ENCODE measurements at places on chromosomes 12 and 14.

DNA sequence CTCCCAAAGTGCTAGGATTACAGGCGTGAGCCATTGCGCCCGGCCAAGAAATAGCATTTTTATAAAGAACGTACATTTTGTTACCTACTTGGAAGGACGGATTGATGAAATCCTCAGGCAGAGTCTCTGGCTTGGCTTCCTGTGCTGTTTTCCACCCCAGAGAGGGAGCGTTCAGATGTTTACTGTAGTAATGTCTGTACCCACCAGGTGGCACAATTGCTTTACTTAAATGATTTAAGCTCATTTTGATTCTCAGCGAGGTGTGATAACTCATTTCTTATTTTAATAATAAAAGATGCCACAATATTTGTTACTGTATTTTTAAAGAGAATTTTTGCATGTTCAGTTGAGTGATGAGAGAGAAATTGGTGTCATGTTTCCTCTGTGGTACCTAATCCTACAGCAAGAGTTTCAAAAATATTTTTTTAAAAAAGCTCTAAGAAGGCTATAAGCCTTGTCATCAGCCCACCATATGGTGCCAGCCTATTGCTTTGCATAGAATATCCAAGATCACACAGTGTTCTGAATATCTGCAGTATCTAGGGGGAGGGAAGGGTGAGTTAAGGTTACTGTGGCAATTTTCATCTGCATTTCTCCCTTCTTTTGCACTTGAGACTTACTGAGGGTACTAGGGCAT is 82.6 kb upstream of the TRAF3 start:
- peak; percentile 6 for DNase-seq

- no peak for DNase-seq
Observed at GRCh38 chr14:65318636-65319506, 93.7 kb upstream of the FUT8 start.

GRCh38 chr14:54680651-54681050 is 113.7 kb downstream of the SAMD4A start:
- no peak for DNase-seq

GRCh38 chr14:70123796-70124195 is 65.0 kb downstream of the SLC8A3 start:
- DNase-seq = no peak

GRCh38 chr14:74804219-74804825 is 41.2 kb downstream of the YLPM1 start:
- DNase-seq = no peak

DNA sequence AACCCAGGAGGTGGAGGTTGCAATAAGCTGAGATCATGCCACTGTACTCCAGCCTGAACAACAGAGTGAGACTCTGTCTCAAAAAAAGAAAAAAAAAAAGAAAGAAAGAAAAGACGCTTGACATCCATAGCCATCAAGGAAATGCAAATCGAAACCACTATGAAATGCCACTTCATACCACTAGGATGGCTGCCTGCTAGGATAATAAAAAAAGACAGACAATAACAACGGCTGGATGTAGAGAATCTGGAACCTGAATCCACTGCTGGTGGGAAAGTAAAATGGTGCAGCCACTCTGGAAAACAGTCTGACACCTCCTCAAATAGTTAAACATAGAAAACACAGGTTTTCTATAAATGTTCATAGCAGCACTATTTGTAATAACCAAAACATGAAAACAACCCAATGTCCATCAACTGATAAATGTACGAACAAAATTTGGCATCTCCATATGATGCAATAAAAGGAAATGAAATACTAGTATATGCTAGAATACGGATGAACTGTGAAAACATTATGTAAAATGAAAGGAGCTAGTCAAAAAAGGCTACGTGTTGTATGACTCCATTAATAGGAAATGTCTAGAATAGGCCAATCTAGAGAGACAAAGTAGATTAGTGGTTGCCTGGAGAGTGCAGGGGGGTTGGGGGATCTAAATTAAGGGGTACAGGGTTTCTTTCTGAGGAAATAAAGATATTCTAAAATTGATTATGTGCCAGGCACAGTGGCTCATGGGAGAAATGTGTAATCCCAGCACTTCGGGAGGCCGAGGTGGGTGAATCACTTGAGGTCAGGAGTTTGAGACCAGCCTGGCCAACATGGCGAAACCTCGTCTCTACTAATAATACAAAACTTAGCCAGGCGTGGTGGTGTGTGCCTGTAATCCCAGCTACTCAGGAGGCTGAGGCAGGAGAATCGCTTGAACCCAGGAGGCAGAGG is 9.7 kb downstream of the WSB2 start:
- DNase-seq = no peak

- no peak for DNase-seq
Observed at GRCh38 chr12:126201981-126202537, 1136.8 kb downstream of the AACS start.

DNA sequence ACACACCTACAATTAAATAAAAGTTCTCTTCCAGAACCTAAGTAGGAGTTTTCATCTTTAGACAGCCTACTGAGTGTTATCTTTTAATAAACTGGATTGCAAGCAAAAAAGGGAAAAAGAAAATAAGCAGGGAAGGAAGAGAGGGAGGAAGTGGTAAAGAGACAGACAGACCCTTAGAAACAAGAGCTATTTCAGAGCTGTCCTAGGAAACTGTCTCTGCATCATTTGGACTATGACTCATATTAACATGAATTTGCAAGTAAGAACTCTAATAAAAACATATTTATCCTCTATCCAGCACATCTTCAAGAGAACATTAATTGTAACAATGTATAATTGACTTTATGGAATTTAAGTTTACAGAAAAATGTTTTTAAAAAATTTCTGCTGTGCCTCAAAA is 438.8 kb upstream of the USP15 start:
- no peak for DNase-seq

DNA sequence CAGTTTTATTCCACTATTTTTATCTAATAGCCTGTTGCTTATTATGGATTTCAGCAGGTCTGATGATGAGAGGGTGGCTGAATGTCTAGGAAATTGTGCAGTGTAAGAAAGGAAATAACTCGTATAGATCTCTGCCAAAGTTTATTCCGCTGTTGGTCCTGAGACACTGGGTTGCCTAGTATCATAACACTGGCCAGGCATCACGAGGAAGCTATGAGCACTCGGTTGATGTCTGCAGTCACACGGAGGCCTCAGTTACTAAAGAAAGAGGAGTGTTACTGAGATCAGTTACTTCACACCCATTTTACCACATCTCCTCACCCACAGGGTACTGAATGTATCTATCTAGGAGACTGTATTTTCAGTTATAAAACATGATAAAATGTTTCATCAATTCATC is 21.9 kb downstream of the BHLHE41 start:
- DNase-seq = no peak

- no peak for DNase-seq
Observed at GRCh38 chr12:67929384-67929772, 59.9 kb upstream of the IFNG-AS1 start.

- no peak for DNase-seq
Observed at GRCh38 chr12:1173781-1174617, 183.0 kb downstream of the ERC1 start.

DNA sequence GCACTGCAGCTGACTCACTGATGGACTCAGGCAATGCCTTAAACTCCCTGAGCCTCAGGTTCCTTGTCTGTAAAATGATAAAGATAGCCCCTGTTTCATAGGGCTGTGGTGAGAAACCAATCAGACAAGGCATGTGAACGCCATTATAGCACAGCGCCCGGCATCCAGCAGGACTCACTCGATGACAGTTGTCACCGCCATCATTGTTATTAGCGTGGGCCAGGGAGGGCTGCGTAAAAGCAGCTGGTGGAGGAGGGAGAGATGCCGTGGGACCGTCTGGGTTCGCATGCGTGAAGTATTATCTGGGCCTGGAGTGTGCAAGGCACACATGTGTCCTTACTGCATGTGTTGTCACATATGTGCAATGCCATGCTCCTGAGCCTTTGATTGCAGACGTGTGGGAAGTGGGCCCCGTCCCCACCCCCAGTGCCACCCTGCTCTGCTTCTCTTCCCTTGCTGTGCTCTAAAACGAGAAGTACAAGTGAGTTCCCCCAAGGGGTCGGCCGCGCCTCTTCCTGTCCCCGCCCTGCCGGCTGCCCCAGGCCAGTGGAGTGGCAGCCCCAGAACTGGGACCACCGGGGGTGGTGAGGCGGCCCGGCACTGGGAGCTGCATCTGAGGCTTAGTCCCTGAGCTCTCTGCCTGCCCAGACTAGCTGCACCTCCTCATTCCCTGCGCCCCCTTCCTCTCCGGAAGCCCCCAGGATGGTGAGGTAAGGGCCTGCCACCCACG is at the start of gene PTPN6:
TSS of gene PTPN6 (plus strand) at position 546 of the 730 bp plus-strand sequence. CDS start at position 703, 157 bp downstream.
- no peak for DNase-seq

GRCh38 chr12:105596731-105597130 is 266.2 kb downstream of the C12orf75 start:
- DNase-seq = no peak

DNA sequence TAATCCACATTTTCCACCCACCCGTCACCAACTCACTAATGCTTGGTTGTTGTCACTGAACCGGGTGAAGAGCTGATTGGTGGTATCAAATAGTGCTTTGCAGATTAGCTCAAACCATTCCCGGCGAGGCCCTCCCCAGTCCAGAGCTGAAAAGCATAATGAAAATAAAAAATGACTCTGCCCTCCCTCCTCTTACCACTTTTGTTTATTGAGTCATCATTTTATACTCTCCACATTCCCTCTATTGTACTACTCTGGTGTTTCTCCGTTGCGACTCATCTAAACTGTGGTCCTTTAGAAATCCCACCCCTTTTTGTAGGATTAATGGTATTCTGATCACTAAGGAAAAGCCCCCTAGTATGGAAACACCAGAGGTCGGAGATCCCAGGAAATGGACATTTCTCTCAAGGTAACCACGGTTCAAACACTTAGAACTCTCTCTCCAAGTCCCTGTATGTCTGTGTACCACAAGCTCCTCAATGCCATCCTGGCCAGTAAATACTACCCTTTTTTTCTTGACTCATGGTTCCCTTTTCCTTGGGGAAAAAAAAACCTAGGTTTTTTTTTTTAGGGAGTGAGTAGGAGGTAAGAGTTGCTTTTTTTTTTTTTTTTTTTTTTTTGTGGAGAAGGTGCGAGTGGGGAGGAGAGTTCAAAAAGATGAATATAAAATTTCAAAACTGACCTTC is 42.0 kb downstream of the AREL1 start:
- DNase-seq = no peak

DNA sequence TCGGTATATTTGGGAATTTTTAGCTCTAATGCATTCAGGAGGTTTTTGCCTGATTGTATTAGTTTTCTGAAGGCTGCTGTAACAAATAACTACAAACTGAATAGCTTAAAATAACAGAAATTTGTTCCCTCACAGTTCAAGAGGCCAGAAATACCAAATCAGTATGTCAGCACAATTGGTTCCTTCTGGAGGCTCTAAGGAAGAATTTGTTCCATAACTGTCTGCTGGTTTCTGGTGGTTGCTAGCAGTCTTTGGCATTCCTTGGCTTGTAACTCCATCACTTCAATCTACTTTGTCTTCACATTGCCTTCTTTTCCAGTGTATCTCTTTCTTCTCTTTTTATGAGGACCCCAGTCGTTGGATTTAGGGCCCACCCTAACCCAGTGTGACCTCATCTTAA is 21.3 kb downstream of the TMTC3 start:
- no peak for DNase-seq

DNA sequence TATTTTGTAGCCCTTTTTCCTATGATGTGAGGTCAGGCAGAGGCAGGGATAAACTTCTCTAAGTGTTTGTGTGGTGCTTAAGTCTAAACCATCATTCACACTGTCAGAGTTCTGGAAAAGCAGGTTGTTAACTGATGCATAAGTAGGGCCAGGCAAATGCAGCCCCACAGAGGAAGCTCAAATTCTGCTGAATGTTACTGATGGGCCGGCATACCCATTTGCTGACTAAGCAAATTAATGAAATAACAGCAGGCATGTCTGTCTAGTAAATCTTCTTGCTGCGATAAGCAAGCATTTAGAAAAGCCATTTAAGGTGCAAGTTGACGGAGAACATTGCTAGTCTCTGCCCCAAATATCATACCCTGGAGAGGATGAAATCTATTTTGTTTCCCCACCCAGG is 523.2 kb upstream of the CCDC196 start:
- DNase-seq = no peak

GRCh38 chr12:34021071-34021470 is 1.2 kb upstream of the ALG10 start:
- no peak for DNase-seq

GRCh38 chr12:100976735-100977134 is 182.2 kb downstream of the ANO4 start:
- DNase-seq = no peak

GRCh38 chr14:58477653-58478052 is 50.1 kb downstream of the KIAA0586 start:
- DNase-seq = no peak

- DNase-seq = no peak
Observed at GRCh38 chr12:122528992-122529391, 1.9 kb downstream of the KNTC1 start.

GRCh38 chr14:56963381-56963780 is 153.1 kb upstream of the OTX2 start:
- no peak for DNase-seq

- no peak for DNase-seq
Observed at GRCh38 chr14:50669441-50669986, 1.4 kb upstream of the SAV1 start.

- no peak for DNase-seq
Observed at GRCh38 chr12:69196302-69197288, 42.8 kb upstream of the CPSF6 start.

- no peak for DNase-seq
Observed at GRCh38 chr14:21933681-21934080, 260.1 kb upstream of the OR4E1 start.

DNA sequence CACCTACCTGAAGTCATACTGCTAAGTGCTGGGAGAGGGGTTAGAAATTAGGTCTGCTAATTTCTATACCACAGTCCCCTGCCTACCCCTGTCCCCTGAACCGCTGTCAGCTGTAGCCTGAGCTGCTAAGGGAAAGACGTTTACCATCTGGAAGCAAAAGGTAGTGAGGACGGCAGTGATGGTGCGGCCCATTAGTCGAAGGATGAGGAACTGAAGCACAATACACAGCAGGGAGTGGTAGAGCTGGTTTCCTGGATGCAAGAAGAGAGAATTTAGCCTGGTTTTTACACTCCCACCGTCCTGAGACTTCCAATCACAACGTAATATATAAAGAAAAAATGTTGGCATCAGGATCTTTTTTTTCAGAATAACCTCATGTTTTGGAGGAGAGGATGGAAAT is 11.8 kb downstream of the EMG1 start:
- no peak for DNase-seq

- DNase-seq = no peak
Observed at GRCh38 chr12:30784508-30784907, 29.8 kb upstream of the CAPRIN2 start.

DNA sequence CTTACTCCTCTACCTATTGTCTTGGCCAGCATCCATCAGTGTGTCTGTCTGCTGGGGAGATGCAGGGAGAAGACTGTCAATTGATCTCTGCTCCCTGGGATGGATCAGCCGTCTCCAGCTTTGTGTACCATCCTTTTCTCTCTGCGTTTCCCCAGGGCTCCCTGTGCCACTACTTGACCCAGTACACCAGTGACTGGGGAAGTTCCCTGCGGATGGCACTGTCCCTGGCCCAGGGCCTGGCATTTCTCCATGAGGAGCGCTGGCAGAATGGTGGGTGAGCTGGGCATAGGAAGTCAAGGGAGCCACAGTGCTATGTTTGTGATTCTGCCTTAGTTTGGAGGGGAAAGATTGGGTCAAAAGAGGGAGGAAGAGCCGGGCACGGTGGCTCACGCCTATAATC is 5.1 kb downstream of the AMHR2 start:
- no peak for DNase-seq

- DNase-seq = no peak
Observed at GRCh38 chr12:124940393-124941169, 26.1 kb upstream of the UBC start.

GRCh38 chr12:101763246-101763931 is 24.1 kb upstream of the SYCP3 start:
- DNase-seq = no peak

Data from anterior cingulate cortex (tissue), 58 donors.